CD4-positive, alpha-beta T cell (primary cell): ENCODE measurements at places on chromosomes 11 and 22.

GRCh38 chr11:22130462-22131053 is 62.3 kb upstream of the ANO5 start:
- DNase-seq = no peak

DNA sequence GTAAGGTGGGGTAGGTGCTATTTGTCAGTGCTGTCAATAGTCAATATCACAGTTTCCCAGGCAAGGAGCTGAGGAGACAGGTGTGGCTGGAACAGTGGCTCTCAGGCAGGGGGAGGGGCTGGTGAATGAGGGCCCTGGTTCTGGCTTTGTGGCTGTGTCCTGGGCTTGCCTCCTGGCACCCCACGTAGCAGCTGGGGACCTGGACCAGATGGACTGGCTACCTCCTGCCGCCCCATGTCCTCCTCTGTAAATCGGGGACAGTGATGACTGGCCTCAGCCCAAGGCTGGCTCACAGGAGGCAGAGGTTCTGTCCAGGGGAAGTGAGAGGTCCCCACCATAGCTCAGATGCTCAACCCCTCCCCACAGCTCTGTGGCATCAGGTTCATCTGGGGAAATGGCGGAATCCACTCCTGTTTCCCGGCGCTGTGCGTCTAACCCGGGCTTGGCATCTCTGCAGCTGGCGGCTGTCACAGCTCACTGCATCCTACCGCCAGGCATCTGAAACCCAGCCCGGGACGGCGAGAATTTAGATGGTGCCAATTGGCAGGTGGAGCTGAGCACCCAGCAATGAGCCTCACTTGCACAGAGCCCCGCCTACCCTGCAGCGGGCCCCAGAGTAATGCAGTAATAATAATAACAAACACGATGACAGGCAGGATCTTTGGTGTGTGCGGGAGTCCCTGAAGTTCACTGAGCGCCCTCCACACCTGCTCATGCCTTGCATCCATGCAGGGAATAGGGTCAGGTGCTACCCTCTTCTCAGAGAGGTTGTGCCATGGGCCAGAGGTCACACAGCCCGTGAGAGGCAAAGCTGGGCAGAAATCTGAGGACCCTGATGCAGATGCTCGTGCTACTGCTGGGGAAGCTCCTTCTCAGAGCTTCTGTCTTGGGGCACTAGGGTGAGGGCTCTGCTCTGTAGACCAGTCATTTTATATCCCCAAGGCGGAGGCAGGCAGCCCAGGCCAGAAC is 27.8 kb upstream of the SHISAL1 start:
- no peak for DNase-seq

- DNase-seq = no peak
Measured at GRCh38 chr11:37352485-37352884, 754.4 kb upstream of the RAG2 start.

DNA sequence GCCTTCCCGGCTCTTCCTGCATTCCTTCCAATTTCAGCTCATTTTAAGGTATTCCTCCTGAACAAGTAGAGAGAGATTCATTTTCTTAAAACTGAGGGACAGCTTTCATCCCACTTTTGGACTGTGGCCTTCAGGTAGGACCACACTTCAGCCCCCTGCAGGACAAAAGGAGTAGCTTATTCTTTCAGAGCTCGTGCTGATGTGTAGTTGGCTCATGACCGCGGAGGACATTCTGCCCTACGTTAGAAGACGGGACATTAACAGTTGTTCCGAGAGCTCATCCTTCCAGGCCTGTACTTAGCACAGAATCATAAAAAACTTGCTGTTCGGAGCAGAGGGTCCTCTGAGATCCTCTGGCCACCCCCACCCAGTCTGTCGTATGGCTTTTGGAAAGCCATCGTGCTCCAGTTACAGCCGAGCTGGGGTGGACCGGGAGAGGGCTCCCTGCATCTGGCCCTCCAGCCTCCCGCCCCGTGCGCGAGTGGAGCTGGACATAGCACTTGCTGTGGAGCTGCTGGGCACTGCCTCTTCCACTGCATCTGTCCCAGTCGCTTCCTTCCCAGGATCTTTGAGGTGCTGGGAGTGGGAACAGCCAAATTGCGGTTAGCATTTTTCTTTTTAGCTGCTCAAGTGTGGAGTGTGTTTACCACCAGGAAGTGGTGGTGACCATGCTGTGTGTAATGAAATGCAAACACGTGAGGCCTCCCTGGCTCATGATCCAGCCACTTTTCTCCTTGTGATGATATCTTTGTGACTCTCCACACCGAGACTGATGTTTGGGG is 250.3 kb downstream of the TBC1D22A start:
- no peak for DNase-seq

- no peak for DNase-seq
Measured at GRCh38 chr11:76797341-76798201, 14.4 kb downstream of the TSKU start.

GRCh38 chr11:61585115-61585514 is 4.2 kb upstream of the SYT7 start:
- no peak for DNase-seq

GRCh38 chr11:65793625-65794400 is 7.0 kb downstream of the OVOL1 start:
- DNase-seq = no peak

GRCh38 chr22:17777005-17777716 is 2.9 kb upstream of the BID start:
- peak; percentile 67 for DNase-seq

GRCh38 chr11:15166204-15166603 is 51.5 kb downstream of the INSC start:
- DNase-seq = no peak

- no peak for DNase-seq
Measured at GRCh38 chr11:122319085-122319484, 203.1 kb upstream of the BLID start.

DNA sequence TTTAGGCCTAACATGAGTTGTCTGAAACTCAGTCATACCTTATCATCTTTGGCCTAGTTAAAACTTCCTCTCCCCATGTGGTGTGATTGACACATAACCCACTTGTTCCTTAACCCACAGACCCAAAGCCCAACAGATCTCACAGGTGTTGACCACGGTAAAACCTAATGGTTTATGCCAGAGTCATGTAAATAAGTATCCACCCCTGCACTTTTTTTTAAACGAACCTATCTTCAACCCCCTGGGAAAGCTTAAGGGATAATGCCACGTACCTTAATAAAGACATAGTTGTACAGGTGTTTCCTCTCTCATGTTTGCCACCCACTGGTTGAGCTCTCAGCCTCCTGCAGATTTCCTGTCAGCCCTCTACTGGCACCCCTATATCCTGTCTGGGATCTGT is 709.3 kb upstream of the CCDC179 start:
- DNase-seq = no peak

- DNase-seq = no peak
Measured at GRCh38 chr11:80694385-80694784, 1253.6 kb upstream of the TENM4 start.

- no peak for DNase-seq
Measured at GRCh38 chr11:57207168-57207567, 25.4 kb downstream of the LRRC55 start.

DNA sequence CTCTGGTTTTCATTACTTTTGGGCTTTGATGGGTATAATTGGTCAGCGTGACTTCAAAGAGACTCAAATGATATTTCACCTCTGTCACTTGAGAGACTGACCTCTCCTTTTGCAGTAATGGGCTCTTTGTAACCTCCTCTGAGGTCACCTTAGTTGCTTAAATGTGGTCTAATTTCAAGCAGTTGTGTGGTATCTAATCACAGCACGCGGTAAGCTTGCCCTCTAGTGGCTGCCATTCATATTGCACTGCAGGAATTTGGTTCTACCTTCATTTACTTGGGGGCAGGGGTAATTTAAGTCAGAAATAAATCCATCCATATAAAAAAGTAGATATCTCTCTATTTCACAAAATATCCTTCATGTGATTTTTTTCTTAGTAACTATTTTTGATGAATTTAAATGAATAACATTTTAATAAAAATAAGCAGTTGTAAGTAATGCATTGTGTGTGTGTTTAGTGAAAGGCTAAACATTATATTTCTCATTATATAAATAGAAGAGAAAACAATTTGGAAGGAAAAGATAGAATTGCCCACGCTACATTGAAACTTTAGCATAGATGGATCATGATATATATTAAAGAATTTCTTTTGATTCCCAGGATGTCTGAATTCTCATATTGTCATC is 55.0 kb upstream of the ANO3 start:
- no peak for DNase-seq

DNA sequence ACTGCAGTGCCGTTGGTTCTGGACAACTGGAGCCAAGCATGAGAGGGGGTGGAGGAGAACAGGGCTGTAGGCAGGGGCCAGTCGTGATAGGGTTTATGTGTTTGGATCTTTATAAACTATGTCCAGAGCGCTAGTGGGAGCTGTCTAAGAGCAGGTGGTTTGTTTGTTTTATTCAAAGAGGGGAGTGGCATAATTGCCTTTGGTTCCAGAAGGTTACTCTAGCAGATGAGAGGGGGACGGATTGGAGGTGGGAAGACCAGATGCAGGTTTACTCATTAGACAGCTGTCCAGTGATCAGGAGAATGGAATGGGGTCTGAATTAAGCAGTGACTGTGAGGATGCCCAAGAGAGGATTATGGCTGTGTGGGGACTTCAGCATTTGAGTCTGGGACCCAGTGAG is 109.3 kb upstream of the TBCEL start:
- DNase-seq = no peak

- DNase-seq = no peak
Measured at GRCh38 chr22:38862375-38863329, 9.4 kb downstream of the CBX6 start.

GRCh38 chr22:27064386-27064785 is 407.0 kb downstream of the MIAT start:
- DNase-seq = no peak

DNA sequence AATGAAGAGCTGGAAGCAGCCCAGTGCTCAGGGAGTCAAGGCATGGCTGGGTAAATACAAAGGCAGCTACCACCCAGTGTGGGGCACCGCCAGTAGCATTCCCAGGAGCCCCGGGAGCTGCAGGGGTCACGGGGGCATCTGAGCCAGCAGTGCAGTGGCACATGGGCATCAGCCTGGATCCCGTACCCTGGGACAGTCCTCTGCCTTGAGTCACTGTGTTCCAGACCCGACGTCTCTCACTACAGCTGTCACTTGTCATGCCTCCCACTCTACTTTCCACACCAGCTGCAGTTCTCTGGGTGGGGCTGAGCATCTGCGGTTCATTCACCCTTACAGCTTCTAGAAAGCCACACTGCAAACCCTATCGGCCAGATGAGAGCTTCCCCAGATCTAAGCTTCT is 29.6 kb downstream of the DHCR7 start:
- no peak for DNase-seq

DNA sequence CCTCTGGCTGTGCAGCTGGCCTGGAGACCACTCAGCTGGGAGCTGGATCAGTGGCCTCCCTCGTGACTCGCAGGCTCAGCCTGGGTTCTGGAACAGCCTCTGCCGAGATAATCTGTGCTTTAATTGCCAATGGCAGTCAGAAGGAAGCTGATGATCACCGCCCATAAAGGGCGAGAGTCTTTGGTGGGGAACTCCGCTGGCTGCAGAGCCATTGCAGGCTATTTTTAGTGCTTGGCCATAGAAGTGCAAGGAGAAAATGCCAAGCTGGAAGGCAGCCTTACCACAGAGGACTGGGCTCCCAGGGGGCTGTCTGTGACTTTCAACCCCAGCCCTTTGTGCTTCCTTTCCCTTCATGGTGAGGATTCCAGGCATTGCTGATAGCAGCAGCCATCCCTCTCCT is 62.2 kb upstream of the TENM4 start:
- no peak for DNase-seq
